ENCODE measurements at places on chromosomes 2 and 18.

DNA sequence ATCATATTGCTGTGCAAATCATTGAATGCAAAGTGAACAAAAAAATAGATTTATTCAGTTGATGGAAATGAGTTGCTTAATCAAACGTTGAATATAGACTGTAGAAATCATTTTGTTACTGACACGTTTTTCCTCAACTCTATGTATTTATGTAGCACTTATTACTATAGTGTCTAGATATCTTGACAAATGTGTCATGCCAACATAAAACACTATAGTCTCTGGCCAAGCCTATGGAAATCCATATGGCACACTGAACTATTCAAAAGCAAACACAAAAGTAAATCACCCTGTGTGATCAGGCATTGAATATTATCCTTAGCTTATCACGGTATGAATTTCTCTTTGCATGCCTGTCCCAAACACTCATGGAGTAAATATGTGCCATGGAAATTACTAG is 131.3 kb downstream of the ZNF804A start:
- no peak for DNase-seq

DNA sequence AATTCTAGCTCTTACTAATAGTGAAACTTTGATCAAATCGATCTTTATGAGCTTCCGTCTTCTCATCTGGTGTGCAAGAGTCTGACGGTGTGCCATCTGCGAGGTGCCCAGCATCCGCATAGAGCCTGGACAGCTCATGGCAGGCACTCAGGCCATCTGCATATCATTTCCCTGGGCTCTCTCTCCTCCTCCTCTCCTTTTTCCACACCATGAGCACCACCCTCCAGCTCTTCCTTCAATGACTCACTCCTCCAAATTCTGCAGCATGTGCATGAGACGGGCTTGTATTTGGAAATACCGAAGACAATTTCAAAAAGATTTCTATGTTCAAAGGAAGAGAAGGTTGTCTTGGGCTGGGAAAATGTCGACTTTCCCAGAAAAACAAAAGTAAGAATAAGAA is 161.1 kb downstream of the CCBE1 start:
- DNase-seq: no peak

GRCh38 chr2:23346029-23346428 is 39.0 kb upstream of the KLHL29 start:
- no peak for DNase-seq

DNA sequence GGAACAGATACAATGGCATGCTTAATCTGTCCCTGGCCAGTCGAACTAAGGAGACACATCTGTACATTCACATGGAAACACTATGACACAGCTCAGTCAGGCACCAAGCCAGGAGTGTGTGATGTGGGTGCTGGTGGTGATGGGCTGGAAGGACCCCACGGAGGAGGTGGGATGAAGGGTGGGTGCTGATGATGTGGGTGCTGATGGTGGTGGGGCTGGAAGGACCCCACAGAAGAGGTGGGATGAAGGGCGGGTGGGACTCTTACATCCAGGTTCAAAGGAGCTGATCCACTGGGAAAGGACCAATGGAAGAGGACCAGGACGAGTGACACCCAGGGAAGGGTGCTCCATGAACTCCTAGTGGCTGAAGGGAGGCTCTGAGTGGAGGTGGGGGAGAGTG is 34.8 kb upstream of the ACAA2 start:
- no peak for DNase-seq

- DNase-seq: peak; percentile 25
These were observed 33.0 kb downstream of the FTCDNL1 start for GRCh38 chr2:199818026-199818425.

DNA sequence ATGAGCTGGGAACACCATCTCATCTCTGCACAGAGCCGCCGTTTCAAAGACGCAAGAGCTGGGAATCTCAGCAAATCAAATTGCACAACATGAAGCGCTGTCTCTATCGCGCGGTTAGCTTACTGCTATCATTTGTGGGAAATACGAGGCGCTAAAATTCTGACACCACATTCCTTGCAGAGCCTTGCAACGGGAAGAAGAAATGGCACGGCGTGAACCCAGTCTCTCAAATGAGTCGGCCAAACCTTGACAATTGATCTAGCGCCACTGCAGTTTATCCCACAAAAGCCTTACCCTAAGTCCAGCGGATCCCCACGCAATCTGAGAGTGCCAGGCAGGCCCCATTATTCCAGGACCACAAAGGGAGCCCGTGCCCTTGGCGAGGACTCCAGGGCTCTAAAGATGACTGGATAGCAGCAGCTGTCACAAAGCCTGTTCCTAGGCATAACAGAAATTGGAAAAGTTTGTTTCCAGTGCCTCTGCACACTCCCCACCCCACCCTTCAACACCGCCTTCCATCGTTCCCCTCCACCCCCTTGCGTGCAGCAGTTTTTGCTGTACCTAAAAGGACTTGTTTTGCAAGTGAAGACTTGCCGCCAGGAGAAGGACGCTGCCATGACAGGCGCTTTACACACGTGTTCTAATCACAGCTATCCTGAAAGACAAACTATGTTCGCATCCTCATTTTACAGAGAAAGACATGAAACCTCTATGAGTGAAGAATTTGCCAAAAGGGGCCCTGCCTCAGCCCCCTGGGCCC is 252.4 kb downstream of the EIPR1 start:
- no peak for DNase-seq

- DNase-seq: no peak
These were observed 67.9 kb downstream of the DGKD start for GRCh38 chr2:233422050-233422639.

DNA sequence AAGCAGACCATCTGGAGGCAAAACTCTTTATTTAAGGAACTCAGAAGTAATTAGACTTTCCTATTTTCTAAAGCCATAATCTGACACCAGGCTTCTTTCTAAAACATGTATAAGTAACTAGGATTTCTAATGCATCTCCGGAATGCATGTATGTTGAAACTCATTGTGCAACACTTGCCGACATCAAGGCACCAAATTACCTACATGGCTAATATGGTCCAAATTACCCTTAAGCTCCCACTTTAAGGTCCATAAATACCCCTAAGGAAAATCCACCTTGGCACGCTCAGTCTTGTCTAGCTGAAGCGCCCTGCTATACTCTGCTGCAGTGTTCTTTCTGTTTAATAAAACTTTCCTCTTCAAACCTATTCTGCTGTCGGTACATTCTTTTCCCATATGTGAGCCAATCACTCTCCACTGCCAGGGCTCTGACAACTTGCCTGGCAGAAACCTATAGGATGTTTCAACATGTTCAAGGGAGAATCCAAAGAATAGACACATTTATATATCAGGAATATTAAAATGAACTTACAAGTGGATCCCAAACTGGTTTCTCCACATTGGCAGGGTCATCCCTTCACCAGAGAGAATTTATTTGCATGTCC is 171.9 kb downstream of the GALNT1 start:
- no peak for DNase-seq

- no peak for DNase-seq
These were observed 5.1 kb upstream of the CETN1 start for GRCh38 chr18:574865-575645.

- DNase-seq: no peak
These were observed 644.4 kb downstream of the ZEB2 start for GRCh38 chr2:143875295-143876233.

DNA sequence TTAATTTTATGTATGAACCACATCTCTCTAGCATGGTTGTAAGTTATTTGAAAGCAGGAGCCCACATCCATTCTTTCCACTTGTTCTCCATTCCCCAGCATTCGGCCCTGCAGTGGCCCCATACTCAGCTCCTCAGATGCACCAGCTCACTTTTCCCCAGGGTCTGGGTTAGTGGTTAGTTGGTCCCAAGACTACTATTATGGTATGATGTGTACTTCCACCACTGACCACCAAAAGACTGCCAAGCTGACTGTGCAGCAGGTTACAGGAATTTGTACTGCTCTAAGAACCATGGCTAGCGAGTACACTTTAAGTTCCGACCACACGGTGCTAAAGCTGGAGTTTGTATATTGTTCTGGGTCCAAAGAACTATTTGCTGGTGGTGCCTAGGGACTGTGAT is 413.6 kb upstream of the TCF4 start:
- no peak for DNase-seq

- peak; percentile 24 for DNase-seq
These were observed 15.7 kb downstream of the NDUFV2 start for GRCh38 chr18:9117980-9118841.

GRCh38 chr2:56034258-56034657 is 110.7 kb upstream of the EFEMP1 start:
- DNase-seq: no peak

DNA sequence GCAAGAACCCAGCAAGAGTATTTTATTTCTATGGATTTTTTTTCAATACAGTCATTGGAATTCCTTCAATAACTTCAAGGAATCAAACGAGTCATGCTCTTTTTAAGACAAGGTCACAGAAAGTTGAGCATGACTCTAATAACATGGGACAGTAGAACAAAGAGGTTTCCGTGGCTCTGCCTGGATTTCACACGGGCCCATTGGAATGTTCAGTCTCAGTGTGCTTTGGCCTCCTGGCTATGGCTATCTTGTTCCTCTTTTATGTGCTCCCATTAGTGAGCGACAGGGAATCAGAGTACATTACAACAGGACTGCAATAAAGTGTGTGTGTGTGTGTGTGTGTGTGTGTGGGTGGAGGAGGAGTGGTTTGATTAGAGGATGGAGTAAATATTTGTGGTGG is 312.4 kb downstream of the DCC start:
- no peak for DNase-seq

- no peak for DNase-seq
These were observed 95.5 kb downstream of the CABYR start for GRCh38 chr18:24234330-24234729.

GRCh38 chr2:28351621-28352020 is 41.0 kb upstream of the FOSL2 start:
- no peak for DNase-seq

DNA sequence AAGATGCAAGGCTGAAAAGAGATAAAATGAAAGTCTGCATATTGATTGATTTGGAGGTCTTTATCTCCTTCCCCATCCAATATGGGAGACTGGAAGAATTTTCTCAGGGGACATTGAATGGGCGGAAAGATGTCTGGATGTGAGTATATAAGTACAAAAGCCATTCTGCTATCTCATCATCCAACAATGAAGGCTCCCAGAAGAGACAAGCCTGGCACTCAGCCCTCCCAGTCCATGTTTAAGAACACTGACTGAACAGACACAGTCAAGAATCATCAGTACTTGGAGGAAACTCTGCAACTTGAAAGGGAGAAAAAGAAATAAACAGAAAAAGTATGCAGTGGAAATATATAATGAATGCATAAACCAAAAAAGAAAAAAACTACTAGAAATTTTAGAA is 80.9 kb downstream of the PTRHD1 start:
- DNase-seq: no peak

DNA sequence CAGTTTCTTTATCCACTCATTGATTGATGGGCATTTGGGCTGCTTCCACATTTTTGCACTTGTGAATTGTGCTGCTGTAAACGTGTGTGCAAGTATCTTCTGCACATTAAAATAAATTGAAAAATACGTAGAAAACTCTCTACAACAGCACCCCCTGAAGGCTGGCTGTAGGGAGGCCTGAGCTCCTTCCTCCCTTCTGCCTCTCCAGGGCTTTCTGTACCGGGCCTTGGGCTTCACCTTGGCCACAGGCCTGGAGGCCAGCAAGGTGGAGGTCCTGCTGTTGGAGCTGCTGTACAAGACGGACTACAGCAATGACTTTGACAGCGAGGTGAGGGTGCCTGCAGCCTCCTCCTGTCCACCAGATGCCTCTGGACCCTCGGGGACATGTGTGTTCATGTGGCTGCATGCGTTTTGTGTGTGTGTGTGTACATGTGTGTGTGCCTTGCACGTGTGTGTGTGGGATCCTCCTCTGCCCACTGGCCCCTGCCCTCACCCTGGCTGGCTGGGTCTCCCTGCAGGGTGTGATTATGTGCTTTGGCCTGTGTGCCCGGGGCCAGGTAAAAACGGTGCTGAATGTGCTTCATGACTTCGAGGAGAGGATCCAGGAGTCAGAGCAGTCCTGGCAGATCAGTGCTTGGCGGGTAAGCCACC is 29.2 kb downstream of the MROH2A start:
- DNase-seq: no peak

DNA sequence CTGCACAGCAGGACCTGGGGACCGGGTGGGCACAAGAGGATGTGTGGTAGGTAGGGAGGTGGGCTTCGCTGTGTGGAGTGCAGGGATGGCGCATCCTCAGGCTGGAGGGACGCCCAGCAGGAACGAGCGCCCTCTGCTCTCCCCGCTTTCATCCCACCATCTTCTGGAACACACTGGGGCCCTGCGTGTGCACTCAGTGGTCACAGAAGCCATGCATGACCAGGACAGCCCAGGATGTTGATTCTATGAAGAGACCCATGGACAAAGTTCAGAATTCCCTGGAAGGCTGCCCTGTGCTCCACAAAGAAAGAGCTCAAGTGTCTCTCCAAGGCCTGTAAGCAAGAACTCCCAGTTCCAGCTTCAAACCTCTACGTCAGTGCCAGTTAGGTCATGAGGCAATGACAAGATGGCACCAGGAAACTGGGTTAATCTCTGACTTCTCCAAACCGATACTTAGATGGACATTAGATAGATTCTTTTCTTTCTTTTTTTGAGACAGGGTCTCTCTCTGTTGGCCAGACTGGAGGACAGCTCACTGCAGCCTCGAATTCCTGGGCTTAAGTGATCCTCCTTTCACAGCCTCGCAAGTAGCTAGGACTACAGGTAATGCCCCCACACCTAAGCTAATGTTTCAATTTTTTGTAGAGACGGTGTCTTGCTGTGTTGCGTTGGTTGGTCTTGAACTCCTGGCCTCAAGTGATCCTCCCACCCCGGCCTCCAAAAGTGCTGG is 3.4 kb downstream of the SLC66A2 start:
- no peak for DNase-seq

DNA sequence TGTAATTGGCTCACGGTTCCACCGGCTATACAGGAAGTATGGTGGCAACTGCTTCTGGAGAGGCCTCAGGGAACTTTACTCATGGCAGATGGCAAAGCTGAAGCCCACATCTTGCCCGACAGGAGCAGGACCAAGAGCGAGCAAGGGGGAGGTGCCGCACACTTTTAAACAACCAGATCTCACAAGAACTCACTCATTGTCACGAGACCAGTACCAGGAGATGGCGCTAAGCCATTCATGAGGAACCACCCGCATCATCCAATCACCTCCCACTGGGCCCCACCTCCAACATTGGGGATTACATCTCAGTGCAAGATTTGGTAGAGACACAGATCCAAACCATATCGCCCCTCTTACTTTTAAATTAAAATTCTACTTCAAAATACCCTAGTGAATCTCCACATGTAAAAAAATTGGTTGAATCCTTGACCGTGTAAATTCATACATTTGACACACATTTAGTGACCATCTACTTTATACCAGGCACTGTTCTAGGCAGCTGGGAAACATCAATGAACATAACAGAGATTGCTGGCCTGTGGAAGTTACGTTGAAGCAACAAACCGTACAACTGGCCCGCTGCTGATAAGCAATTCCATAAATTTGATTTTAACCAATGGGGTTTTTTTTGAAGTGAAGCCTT is 87.6 kb downstream of the ALPK2 start:
- peak; percentile 60 for DNase-seq

DNA sequence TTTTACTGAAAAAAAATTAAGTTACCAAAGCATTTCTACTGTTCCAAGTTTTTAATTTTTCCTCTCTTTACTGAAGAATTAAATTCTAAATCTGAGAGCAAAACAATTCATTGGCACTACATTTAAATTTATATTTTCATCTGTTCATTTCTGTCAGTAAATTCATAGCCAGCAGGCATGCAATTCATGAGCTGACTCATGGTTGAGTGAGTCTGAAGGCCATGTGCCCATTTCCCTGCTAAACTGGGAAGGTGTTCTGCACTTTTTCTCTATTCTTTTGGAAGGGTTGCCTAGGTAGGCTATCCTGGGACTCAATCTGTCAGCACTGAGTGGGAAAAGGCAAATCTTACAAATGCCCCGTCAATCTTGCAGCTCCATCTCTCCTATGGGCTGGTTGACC is 88.7 kb downstream of the KLHL14 start:
- DNase-seq: no peak

- DNase-seq: no peak
These were observed 31.4 kb downstream of the EIF2AK2 start for GRCh38 chr2:37125416-37125815.

All from suppressor macrophage (primary cell).